T-cell (primary cell): ENCODE measurements at places on chromosomes 3 and 15. TPM values are rescaled to one million over a fixed set of nuclear protein-coding genes. Genes with fewer than 3 reads are reported as not detected.

HEMK1 gene
- total RNA-seq: 35.5 TPM

GRCh38 chr15:60554494-60554893, 75.6 kb upstream of the ICE2 start:
- no peak for DNase-seq

DNA sequence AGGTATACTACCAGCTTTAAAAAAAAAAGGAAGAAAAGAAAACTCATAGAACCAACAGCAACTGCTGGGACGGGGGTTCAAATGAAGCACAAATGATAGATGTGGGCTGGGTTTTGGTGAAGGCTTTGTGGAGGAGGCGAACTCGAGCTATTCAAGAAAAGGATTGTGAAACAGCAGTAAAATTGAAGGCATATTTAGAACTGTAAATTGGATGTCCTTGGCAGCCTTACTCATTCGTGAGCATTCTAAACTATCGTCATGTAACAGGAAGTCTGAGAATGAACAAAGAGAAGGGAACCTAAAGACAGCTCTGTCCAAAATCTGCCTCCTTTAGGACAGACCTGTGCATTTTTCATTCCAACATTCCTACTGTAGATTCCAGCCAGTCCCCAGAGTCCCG, 97.8 kb downstream of the LARS2 start:
- no peak for DNase-seq

DNA sequence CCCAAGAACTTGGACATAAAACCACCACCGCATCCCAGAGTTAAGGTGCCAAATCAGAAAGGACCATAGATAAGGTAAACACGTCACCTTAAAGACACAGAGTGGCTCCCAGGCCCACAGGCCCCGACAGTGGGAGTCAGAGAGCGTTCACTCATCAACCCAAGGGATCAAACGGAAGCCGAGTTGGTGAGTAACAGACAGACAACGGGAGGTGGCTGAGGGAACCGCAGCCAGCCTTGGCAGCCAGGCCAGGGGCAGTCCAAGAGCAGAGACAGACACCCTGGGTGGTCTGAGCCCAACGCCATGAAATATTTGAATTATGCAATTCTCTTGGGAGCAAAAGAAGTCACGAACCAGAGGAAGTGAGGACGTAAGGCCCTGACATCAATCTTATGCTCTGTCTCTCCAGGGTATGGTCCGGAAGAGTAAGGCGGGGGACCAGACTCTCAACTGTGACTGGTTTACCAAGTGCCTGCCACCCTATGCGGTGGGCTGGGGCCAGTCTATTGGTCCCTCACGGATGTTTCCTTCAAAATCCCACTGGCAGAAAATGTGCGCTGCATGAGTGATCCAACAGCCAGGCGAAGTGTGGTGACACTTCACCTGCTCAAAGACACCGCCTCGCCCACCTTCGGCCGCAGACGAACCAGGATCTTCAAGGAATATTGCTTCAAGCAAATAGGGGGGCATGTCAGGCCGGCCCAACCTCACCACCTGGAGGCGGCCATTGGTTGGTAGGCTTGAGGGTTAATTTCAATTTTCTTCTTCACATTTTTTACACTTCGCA, 34.3 kb downstream of the TMEM44 start:
- no peak for DNase-seq

- no peak for DNase-seq
Measured at GRCh38 chr3:124149771-124150170, 157.8 kb upstream of the ROPN1 start.

GRCh38 chr15:71730277-71731144, 79.8 kb upstream of the NR2E3 start:
- no peak for DNase-seq

CCR2 gene
- total RNA-seq: 8.1 TPM

GRCh38 chr3:42019144-42019952, 57.4 kb upstream of the ULK4 start:
- no peak for DNase-seq

REC114 gene
- not detected for total RNA-seq

DNA sequence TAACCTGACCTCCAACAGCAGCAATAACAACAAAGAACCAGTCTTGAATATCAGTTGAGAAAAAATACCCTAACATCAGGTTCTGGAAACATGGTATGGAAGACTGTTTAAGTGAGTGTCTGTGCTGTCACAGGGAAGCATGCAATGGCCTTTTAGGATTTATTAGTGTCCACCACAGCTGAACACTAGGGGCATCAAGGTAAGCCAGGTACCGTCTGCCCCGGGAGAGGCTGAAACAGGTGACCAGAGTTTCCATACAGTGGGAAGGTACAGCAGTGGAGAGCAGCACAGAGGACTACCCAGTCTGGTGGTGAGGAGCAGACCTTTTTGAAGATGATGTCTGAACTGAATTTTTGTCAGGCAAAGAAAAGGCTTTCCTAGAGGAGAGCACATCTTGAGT, 18.4 kb downstream of the ZDHHC23 start:
- no peak for DNase-seq

GOLGA6L7 gene
- not detected for total RNA-seq

DNA sequence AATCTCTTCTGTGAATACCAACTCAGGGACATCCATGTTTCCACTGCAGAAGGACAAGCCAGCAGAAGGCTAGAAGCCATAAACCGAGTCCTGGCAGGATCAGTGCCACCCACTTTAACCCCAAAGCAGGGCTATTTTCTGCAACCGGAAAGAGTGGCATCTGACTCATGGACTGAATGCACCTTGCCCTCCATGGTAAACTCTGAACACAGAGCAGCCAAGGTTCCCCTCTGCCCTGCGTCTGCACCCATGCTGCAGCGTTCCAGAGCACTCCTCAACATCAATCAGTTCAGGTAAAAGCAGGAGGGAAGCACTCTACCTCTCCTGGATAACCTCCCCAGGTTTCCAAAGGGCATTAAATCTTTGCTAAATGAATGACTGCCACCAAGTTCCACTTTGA, 801 bp upstream of the NGRN start:
- no peak for DNase-seq
